ENCODE measurements at places on chromosomes 5 and 9. TPM values are rescaled to one million over a fixed set of nuclear protein-coding genes. Genes with fewer than 3 reads are reported as not detected.

The RNF208 gene
- 24.0 TPM for total RNA-seq

The LRRC26 gene
- 0.89 TPM for total RNA-seq

The GABRA1 gene
- total RNA-seq: not detected

The MLANA gene
- not detected for total RNA-seq

The FAM53C gene
- 56.6 TPM for total RNA-seq

DNA sequence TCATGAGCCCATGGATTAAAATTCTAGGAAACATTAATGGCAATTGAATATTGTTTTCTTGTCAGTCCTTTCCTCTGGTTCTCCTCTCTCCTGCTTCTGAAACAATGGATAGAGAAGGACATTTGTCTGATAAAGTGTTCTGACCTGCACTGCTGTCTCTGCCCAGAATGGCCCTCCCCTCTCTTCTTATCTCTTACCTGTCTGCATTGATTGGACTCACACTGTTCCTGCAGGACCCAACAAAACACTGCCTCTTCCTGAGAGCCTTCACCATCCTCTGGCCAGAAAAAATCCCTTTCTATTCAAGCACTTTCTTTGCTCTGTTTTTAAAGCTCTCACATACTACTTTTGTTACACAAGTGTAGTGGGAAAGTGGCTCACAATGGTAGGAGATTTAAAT, 143.8 kb upstream of the DHFR start:
- H3K4me1 ChIP-seq: peaks cover 15% of the 10 kb centered on the region
- H3K27ac ChIP-seq: no peak overlapping the region
- no peak overlapping the region for H3K4me3 ChIP-seq

DNA sequence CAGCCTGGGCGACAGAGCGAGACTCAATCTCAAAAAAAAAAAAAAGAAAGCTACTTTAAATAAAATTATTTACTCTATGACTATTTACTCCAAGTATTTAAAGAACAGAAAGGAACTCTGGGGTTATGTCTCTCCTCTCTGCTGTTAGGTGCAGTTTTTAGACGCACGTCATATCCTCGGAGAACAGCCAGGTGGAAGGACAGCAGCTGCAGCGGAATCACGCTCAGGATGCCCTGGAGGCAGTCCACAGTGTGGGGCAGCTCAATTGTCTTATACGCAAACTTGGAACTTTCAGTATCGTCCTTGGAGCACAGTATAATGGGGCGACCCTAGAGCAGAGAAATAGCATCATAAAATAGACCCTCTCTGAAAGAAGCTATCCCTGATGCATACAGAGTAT, 10.4 kb upstream of the MAPK9 start:
- no peak overlapping the region for H3K4me3 ChIP-seq
- H3K27ac ChIP-seq: no peak overlapping the region
- peaks cover 2% of the 10 kb centered on the region for H3K4me1 ChIP-seq
- no peak for DNase-seq

DNA sequence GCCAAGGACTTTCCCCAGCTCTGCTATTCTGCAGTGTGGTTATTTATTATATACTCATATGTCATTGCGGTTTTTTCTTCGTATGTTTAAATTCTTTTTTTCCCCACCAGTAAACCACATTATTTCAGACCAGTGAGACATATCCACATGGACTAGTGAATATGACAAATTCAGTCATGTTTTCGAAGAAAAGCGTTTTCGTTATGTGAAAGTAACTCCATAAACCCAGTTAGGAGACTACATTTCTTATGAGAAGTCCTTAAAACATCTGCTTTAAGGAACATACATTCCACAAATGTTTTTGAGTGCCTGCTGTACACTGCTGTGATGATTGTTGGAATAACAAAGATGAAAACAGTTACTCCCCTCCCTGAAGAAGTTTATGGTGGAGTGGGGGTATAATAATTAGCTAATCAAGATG, 591.8 kb upstream of the CLINT1 start:
- DNase-seq: no peak
- no peak overlapping the region for H3K4me3 ChIP-seq
- peaks cover 4% of the 10 kb centered on the region for H3K27me3 ChIP-seq

GRCh38 chr5:179051784-179052183, 8.4 kb upstream of the ZNF354C start:
- no peaks in the 10 kb centered on the region for H3K4me1 ChIP-seq
- H3K4me3 ChIP-seq: no peak overlapping the region
- peaks cover 2% of the 10 kb centered on the region for H3K36me3 ChIP-seq
- DNase-seq: no peak

DNA sequence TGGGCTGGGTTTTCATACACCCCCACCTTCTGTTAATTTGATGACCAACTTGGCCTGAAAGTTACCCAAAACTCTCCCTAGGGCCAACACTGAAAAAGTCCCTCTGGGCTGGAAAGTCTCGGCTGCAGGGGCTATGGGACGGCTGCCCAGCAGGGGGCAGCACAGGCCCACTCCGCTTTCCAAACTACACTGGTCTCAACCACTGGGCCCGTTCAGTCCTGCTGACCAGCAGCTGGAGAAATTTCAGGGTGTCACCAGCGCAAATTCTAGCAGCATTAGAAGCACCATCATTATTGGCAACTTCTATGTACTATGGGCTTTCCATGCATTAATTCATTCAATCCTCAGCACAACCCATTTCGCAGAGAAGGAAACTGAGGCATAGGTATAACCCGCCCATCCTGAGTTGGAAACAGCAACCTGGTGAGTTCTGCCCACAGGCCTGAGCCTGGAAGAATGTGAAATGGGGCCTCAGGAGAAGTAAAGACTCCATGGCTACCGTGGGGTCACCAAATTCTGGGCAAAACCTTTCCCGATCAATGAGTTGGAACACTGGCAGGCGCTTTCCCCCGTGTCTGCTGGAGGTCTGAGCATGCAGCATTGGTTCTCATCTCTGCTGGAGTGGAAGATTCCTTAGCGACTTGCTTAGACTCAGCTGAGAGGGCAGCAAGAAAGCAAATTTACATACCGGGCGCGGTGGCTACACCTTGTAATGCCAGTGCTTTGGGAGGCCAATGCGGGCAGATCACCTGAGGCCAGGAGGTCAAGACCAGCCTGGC, 9.7 kb downstream of the ORM2 start:
- H3K4me1 ChIP-seq: no peaks in the 10 kb centered on the region
- H3K4me3 ChIP-seq: no peak overlapping the region
- no peak overlapping the region for H3K27ac ChIP-seq
- no peaks in the 10 kb centered on the region for H3K27me3 ChIP-seq

GRCh38 chr5:518721-519120, 5.5 kb downstream of the SLC9A3 start:
- peaks cover 13% of the 10 kb centered on the region for H3K4me1 ChIP-seq
- DNase-seq: no peak
- H3K27ac ChIP-seq: no peak overlapping the region
- no peaks in the 10 kb centered on the region for H3K36me3 ChIP-seq
- no peak overlapping the region for H3K4me3 ChIP-seq
- peaks cover 61% of the 10 kb centered on the region for H3K27me3 ChIP-seq

DNA sequence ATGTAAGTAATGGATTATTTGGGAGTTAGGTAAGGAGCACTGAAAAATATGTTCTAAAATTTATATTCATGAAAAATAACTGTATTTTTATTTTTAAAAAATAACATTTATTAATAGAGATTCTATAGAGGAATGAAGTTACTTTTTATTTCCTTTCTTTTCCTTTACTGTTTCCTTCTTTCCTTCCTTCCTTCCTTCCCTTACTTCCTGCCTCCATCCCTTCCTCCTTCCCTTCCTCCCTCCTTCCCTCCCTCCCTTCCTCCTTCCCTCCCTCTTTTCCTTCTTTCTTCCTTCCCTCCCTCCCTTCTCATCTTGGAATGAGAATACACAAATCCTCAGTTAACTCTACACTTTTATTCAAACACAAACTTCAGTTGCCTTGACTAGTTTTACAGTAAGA, 560.1 kb downstream of the RAB3C start:
- H3K27ac ChIP-seq: no peak overlapping the region
- no peaks in the 10 kb centered on the region for H3K36me3 ChIP-seq
- DNase-seq: no peak
- no peaks in the 10 kb centered on the region for H3K4me1 ChIP-seq

- H3K4me1 ChIP-seq: no peaks in the 10 kb centered on the region
- no peak overlapping the region for H3K27ac ChIP-seq
- DNase-seq: no peak
- H3K4me3 ChIP-seq: no peak overlapping the region
- peaks cover 4% of the 10 kb centered on the region for H3K27me3 ChIP-seq
Measured at GRCh38 chr5:38911933-38912332, 66.1 kb downstream of the OSMR start.

GRCh38 chr5:159928122-159928909, 12.0 kb downstream of the ADRA1B start:
- H3K4me3 ChIP-seq: no peak overlapping the region
- no peaks in the 10 kb centered on the region for H3K4me1 ChIP-seq
- H3K27me3 ChIP-seq: peaks cover 9% of the 10 kb centered on the region
- H3K27ac ChIP-seq: no peak overlapping the region
- H3K36me3 ChIP-seq: no peaks in the 10 kb centered on the region
